ENCODE measurements at places on chromosomes 7 and 10.
A peak's percentile ranks its signal among the peaks of the same experiment; 100 is the strongest.

GRCh38 chr10:102984086-102984485 is 66.0 kb downstream of the CNNM2 start:
- no peak for DNase-seq

- no peak for DNase-seq
These were observed 2.2 kb upstream of the KNDC1 start for GRCh38 chr10:133157662-133158436.

DNA sequence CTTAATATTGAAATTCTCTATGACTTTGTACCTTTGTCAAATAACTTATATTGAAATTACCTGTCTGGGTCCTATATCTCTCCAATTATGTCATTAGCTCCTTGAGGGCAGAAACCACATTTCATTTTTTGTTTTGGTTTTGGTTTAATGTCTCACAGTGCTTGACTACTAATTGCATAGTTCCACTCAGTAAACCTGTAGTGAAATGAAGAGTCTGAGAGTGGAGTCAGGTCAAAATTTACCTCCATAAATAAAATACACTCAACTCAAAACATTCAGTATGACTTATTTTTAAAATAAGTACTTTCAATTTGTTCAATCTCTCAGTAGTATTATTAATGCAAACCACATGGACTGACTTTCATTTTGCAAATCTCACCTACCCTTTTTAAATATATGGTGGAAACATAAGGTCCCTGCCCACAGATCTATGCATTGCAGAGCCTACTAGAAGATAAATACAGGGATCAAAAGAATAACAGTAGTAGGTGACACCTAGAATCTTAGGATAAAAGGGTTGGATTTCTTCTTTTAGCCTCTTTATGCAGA is 32.5 kb downstream of the PDE1C start:
- DNase-seq: no peak

DNA sequence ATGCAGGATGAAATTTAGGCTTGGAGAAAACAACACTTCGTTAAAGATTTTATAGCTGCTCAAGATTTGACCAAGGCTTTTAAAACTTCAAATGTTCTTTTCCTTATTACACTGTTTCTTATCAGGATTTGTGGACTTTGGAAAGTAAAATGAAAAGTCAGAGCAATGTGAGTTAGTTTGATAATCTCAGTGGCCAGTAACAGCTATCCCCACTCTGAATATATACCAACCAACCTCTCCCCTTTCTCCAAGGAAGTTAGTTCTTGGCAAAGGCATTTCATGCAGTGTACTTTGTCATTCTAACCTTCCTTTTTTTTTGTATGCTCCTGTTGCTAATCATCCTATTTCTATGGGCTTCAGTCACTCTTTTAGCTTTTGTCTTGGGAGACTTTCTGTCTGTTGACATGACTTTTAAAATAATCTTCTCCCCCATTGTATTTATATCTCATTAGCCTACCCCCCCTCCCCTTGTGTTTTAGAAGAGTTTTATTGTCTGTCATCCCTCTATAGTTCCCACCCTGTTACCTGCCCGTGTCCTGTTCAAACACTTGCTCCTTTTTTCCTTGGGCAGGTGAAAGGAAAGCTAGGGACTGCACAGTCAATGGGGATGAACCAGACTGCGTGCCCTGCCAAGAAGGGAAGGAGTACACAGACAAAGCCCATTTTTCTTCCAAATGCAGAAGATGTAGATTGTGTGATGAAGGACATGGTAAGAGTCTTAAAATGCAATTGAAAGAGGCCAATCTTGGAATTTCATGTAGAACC is 16.7 kb downstream of the FAS start:
- DNase-seq: no peak

DNA sequence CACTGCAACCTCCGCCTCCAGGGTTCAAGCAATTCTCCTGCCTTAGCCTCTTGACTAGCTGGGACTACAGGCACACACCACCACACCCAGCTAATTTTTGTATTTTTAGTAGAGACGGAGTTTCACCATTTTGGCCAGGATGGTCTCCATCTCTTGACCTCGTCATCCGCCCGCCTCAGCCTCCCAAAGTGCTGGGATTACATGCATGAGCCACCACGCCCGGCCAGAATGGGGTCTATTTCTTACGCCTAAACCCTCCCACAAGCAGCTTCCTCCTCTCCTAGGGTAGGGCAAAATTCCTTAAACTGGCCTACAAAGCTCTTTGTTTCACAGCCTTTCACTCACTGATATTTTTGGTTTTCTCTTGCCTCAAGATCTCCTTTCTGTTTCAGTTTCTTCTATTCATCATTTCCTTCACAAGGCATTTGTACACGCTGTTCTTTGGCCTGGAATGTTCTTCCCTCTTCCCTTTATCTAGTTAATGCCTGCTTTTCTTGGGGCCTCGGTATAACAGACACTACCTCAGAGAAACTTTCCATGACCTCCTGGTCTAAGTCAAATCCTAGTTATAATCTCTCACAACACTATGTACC is 6.7 kb downstream of the CPEB3 start:
- DNase-seq: peak; percentile 47

- peak; percentile 1 for DNase-seq
These were observed 547.8 kb downstream of the SORCS3 start for GRCh38 chr10:105188737-105189462.

DNA sequence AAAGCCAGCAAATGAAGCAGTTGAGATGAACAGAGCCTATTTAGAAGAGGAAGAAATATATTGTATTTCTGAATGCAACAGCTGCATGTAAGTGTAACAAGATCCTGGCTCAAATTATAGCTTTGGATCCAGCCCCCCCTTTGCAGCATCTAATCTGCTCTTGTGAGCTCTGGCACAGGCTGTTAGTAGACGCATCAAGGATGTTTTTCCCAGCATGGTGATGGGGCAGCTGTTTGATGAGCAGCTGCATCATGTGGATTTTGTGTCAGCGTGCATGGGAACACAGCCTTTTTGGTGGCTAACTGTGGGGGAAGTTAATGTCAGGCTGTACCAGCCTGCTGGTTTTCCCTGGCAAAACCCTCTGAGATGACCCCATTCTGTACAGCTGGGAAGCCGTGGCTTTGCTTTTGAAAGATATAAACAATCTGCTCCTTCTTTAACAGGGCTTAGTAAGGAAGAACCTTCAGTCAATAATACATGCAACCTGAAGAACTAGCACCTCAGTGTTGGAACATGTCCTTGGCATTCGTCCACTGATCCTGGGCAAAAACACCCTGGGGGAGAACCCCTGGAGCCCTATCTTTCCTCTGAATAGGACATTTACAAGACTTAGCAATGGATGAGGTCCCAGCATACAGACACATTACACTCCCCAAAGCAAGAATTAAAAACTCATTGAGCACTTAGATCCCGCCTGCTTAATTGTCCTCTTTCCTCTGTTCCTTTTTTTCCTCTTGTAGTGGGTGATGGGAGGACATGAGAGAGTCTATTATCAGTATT is 70.6 kb downstream of the NPS start:
- no peak for DNase-seq

DNA sequence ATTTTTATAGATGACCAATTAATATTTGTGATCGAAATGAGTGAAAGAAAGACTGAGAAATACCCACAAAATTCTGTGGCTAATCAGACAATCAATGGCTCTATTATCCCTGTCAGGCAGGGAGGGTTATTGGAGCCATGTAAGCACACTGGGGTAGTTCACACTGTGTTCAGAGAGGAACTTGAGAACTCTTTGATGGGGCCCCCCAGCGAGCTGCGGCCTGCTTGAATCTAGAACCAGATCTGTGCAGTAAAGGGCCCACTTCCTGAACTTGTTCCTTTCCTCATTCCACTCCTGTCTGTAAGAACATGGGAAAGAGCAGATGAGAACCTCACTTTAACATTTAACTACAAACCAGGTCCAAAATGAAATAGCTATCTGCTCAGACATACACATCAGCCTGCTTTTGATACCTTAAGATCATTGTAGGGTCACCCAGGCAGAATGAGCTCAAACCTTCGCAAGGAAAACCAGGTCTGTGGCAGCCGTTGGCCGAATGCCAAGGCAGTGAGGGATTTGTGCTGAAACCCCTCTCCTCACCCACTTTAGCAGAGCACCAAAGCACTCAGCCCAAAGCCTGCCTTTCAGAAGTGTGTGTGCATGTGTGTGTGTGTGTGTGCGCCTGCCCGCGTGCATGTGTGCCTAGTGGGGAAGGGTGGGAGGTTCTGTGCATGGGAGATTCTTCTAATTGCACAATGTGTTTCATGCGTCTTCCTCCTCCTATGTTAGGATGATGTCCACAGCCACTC is 365.6 kb upstream of the MGMT start:
- DNase-seq: no peak

GRCh38 chr7:3149231-3149995 is 105.7 kb upstream of the CARD11 start:
- DNase-seq: no peak

- DNase-seq: no peak
These were observed 9.2 kb downstream of the SP8 start for GRCh38 chr7:20777377-20778062.

GRCh38 chr7:24325708-24326107 is 41.7 kb downstream of the NPY start:
- DNase-seq: no peak

DNA sequence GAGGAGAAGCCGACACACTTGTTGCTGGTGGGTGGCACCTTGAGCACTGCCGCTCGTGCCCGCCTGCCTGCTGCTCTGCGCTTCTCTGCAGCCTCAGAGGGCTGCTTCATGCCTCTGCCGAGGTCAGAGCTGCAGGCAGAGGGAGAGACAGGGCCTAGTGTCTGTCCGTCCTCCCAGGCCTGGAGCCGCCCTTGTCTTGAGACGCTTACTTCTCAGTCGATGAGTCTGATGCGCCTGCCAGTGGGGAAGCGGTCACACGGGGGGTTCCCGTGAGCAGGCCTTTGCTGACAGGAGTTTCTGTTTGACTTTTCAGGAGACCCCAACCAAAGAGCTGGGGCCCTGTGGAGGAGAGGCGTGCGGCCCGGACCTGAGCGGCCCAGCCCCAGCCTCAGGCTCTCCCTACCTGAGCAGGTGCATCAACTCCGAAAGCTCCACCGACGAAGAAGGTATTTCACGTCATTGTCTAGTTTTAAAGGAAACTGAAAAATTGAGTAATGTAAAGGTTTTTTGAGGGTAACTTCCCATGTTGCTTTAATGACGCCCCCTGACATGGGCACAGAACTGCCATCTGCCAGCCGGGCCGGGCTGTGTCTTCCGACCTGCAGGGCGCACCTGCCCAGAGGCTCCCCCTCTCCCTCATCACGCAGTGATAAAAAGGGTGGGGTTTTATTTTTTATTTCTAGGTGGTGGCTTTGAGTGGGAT is 7.8 kb upstream of the BHLHA15 start:
- DNase-seq: no peak

DNA sequence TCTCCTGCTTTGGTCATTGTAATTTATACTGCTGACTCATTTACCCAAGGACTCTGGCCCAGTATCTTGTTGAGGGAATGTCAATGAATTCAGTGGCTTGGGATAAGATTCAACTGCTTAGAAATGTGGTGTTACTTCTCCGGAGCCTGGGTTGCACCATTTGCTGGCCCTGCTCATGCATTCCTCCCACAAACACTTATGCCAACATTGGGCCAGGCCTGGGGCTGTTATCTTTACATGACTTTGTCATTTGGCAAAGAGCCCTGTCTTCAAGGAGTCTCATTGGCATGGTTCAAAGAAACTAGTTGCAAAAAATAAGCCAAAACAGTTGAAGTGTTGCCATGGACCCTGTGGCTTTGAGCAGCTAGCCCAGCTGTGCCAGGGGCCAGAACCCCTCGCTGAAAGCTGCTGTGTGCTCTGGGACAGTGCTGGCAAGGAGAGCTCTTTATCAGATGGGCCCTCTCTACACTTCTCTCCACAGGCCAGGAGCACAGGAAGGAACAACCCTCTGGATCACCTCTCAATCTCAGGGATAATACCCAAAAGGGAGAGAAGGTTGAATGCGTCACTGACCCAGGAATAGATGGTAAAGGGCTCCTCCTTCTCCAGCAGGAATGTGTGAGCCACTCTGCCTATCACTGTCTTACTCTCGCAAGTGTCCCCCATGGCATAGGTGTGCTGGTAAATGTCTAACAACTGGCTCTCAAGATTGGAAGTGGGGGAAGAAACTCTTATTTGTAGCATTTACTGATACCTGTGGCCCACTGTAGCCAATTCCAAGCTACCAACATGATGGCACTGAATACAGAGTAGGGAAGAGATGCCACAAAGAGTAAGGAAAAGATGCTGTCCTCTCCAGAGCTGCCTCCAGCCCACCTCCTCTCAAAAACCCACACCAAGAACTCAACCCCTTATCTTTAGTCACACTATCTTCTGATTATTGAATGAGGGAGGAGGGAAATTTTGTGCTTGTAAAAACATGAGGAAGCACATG is 23.5 kb upstream of the PDE1C start:
- DNase-seq: peak; percentile 89

DNA sequence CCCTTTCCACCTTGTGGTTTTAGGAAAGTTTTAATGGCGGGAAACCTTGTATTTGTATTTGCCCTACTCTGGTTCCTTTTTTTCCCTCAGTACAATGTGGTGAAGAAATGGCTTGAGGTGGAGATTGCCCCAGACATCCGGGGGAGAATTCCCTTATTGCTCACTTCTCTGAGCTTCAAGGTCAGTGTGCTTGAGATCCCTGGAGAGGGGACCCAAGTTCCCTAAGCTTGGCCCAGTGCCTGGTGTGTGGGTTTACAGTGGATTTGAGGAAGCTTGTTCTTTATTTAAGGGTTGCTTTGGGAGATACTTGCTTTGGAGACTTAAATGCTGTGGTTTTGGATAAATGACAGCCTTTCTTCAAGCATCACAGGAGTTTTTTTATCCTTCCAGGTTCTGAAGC is 18.3 kb downstream of the CALHM2 start:
- DNase-seq: peak; percentile 84

GRCh38 chr7:25073451-25073850 is 51.6 kb downstream of the CYCS start:
- peak; percentile 11 for DNase-seq

DNA sequence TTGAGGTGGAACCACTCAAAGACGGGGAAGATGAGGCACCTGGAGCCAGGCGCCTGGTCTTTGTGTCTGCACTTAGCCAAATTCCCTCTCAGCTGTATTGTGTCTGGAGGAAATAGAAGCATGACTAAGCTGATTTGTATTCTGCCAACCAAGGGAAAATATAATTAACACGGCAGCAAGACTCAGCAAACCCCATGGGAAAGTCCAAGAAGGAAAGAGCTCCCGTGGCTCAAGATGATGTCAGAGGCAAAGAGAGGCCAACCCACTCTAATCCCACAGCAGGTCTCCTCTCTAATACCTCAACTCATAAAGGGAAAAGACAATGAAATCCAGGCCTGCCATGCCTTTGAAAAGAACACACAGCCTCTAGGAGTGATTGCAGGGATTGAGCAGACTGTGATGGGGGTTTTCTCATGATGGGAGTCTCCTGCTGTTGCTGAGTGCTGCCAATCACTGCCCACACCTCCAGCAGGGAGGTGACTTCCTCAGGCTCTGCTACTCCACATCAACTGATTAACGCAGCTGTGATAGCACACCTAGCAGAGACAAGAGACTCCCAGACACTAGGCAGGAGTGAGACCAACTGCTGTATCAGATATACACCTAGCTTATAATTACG is 255.5 kb upstream of the C7orf33 start:
- DNase-seq: peak; percentile 16

GRCh38 chr10:125554016-125554703 is 128.8 kb downstream of the TEX36 start:
- DNase-seq: no peak

Measured in fibroblast of pulmonary artery (primary cell).